ENCODE measurements at places on chromosomes 16 and 17.

DNA sequence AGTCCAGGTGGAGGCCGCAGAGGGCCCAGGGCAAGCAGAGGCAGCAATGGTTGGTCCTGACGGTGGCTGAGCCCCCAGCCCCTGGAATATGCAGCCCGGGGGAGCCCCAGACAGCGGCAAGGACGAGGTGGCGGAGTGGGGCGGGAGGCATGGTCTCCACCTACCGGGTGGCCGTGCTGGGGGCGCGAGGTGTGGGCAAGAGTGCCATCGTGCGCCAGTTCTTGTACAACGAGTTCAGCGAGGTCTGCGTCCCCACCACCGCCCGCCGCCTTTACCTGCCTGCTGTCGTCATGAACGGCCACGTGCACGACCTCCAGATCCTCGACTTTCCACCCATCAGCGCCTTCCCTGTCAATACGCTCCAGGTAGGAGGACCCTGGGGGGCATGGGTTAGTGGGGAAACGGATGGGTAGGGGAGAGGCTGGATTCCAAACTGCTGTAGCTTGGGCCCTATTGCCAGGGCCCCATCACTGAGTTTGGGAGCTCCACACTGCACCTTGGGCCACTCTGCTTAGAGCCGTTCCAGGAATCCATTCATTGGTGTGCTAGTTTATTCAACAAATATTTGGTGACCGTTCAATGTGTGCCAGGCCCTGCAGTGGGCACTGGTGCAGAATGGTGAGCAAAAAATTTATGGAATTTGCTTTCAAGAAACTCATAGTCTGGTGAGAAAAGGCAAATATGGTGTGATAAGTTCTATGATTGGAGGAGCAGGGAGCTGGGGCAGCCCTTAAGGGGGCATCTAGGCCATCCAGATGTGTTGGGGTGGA is 3.8 kb downstream of the RASL10B start:
- no peak for DNase-seq

DNA sequence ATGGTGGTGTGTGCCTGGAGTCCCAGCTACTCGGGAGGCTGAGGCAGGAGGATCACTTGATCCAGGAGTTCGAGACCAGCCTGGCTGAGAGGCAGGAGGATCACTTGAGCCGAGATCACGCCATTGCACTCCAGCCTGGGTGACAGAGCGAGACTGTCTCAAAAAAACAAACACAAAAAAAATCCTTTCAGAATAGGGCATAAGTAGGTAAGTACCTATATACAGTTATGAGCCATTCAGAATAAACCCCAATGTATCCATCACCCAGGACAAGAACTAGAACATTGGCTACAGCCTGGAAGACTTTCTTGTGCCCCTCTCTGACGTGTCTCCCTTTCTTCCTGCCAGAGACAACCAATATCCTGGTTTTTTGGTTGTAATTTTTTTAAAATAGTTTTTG is 54.3 kb downstream of the CYB5B start:
- no peak for DNase-seq

- DNase-seq = no peak
These were observed 116.7 kb upstream of the CES5A start for GRCh38 chr16:55991843-55992242.

DNA sequence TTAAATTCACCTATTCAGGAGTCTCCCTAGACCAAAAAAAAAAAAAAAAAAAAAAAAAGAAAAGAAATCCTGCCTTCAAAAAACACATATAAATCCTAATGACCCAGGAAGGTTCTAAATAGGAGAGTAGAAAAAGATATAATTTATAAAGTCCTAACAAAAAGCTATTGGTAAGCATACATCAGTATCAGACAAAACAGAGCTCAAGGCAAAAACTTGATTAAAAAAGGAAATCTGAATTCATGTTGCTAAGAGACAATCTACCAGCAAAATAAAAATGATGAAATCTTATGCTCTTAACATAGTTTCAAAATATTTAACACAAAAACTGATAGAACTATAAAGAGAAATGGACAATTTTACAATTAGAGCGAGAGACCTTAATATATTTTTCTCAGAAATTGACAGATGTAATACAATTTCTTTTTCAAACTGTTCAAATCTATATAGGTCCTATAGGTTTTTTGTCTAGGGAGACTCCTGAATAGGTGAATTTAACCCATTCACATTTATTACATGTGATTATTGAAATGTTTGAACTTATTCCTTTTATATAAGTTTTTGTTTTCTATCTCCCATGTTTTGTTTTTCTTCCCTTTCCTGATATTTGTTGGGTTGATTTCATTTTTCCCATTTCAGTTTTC is 57.0 kb downstream of the NT5M start:
- DNase-seq = no peak

DNA sequence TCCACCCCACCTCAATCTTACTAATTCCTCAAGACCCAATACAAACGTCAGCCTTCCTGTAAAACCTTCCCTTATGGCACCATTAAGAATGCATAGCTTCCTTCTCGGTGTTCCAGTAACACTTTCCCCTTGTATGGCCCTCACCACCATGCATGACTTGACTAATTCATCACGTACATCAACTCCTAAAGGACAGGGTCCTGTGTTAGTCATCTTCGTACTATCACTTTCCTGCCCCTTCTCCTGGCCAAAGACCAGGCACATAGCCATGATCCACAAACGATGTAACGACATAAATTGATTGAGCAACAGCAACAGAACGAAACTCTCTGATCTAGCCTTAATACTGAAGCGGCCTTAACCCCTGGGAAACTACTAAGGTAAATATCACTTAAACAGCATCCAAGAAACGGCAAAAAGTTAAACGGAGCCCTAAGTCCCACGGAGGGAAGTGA is 612 bp downstream of the PSMD12 start:
- no peak for DNase-seq

- DNase-seq = no peak
These were observed 21.1 kb downstream of the KNOP1 start for GRCh38 chr16:19696961-19697360.

DNA sequence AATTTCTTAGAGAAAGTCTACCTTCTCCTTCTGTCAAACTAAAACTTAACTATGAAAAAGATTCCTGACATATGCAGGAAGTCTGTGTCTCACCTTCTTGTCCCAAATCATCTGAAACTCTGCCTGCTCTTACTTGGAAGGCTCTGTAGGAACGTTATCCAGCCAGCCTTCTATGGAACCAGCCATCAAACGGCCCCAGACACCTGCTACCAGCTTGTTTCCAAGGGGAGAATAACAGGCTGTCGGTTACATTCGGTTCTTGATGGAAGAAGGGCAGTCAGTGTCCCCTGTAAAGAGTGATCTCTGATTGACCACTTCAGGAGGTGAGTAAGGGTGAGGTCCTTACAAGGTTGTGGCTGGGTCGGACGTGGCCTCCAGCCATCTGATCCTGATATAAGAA is 1.7 kb downstream of the ADAMTS18 start:
- DNase-seq = no peak

DNA sequence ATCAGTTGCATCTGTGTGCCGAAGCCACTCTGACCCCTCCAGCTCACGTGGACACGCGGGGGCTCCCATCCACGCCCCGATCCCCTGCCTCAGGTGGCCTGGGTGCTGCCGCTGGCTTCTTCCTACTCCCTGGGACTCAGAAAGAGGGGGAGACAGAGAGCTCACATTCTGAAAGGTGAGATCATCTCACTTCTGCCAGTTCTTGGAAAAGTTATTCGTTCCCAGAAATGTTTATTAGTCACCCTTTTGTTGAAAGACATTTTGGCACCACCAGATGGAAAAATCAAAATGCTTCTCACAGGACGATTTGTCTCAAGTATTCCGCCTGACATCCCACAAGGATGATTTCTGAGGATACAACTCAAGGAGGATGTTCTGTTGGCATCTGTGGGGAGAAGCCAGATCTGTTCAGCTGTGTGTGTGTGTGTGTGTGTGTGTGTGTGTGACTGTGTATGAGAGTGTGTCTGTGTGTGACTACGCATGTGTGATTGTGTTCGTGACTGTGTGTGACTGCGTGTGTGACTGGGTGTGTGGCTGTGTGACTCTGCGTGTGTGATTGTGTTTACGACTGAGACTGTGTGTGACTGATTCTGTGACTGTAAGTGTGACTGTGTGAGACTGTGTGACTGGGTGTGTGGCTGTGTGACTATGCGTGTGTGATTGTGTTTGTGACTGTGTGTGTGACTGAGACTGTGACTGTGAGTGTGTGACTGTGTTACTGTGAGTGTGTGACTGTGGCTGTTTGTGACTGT is 207.3 kb downstream of the NTN1 start:
- peak; percentile 80 for DNase-seq

DNA sequence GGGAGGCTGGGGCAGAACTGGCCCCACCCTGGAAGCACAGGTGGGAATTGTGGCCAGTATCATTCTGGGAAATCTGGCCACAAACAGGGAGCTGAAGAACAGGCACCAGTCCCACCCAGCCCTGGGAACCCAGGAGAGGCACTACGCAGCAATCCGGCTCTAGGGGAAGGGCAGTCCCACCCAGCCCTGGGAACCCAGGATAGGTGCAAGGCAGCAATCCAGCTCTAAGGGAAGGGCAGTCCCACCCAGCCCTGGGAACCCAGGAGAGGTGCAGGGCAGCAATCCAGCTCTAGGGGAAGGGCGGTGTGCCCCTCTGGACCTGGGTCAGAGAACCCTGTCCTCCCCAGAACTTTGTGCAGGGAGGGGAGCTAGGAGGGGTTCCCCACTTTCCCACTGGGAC is 7.1 kb downstream of the DRC3 start:
- no peak for DNase-seq

GRCh38 chr16:77613095-77613494 is 109.2 kb upstream of the NUDT7 start:
- DNase-seq = no peak

- DNase-seq = no peak
These were observed 120.4 kb downstream of the PARN start for GRCh38 chr16:14509675-14510132.

- DNase-seq = no peak
These were observed 480.1 kb downstream of the SOX9 start for GRCh38 chr17:72600934-72601333.

DNA sequence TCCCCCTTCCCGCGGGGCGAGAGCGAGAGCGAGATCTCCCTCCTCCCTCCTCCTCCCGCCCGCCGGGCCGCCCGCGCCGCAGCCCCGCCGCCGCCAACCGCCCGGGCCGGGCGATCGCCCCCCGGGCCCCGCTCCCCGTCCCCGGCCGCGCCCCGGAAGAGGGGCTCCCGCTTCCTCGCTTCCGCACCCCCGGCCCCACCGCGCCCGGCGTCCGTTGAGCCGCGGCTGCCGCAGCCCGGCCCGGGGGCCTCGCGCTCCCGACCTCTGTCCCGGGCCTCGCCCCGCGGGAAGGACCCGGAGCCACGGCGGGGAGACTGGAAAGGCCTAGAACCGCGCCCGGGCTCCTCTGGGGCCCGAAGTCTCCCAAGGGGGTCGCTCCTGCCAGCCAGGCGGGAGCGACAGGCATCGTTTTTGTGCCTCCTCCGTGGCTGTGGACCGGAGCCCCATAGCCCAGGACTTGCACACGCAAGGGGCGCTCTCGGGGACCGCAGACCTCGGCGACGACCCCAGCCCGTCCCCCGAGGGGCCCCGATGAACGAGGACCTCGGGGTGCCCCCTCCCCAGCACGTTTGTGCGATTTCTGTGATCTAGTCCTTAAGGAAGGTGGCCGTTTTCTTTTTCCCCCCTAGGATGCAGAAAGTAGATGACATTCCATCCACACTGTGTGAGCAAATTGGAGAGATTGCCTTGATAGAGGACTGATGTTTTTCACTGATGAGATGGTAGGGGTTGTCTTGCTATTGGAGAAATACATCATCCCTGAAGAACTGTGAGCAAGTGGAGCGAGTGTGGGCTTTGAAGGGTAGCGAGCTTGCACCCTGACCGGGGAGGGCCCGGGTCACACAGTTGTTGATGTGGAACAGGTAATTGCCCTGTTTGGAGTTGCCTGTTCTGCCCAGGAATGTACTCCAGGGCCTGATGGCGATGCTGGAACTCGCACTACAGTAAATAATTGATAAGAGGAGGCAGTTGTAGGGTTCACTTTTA is 611 bp downstream of the BANP start:
- no peak for DNase-seq
